ENCODE measurements at places on chromosomes 5 and 9.

- no peak for DNase-seq
Measured at GRCh38 chr5:36521838-36522745, 84.3 kb upstream of the SLC1A3 start.

GRCh38 chr9:124778575-124779367, 1.8 kb downstream of the OLFML2A start:
- no peak for DNase-seq

DNA sequence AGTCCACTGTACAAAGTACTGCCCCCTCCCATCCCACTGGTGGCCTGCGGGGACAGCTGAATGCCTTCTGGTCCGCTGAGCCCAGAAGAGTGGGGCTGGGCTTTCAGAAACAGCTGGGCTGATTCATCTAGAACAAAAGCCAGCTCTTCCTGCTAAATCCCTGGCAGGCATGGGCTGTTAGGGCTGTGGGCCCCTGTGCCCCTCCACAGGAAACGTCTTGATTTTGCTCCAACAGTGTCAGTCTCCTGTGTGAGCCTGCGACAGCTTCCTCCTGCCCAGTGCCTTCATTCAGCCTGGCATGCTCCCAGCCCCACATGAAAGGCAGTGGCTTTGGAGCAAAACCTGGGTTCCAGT, 6.9 kb upstream of the GSN start:
- DNase-seq = no peak

DNA sequence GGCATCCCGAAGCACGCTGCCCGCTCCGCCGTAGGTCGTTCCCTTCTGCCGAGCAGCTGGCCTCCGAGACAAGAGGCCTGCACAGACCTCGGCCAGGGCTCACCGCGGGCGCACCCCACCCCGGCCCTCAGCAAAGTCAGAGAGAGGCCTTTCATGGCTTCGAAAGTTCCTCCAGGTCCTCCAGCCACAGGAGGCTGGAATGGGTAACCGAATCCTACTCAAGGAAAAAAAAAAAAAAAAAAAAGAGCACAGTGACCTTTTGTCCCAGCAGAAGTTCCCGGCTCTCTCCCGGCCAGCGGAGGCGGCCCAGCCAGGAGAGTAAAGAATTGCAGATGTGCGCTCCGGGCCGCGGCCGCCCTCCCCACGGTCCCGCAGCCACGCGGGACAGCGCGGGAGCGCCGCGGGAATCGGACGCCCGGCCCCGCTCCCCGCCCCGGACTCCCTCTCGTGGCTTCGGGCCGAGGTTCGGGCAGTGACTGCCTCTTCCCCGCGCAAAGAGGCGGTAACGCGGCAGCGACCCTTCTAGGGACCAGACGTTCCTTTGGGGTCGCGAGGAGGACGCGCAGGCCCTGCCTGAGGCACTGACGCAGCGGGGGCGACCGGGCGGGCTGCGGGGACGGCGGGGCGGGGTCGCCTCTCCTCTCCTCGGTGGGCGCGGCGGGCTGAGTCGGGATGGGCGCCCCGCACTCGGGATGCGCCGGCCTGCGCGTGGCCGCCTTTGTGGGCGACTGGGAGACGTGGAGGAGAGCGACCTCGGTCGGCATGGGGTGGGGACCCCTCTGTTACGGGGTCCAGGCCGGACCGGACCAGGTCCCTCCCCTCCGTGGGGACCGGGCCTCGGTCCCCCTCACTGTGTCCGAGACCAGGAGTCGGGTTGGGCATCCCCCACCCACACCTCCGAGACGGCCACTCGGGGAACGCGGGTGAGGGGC, 754 bp downstream of the GFPT2 start:
- no peak for DNase-seq

- DNase-seq = no peak
Measured at GRCh38 chr9:108095496-108095895, 605.9 kb upstream of the KLF4 start.

GRCh38 chr5:76820526-76820890, 1.7 kb downstream of the F2RL1 start:
- no peak for DNase-seq

GRCh38 chr9:98834386-98834785, 26.9 kb downstream of the GALNT12 start:
- DNase-seq = no peak

DNA sequence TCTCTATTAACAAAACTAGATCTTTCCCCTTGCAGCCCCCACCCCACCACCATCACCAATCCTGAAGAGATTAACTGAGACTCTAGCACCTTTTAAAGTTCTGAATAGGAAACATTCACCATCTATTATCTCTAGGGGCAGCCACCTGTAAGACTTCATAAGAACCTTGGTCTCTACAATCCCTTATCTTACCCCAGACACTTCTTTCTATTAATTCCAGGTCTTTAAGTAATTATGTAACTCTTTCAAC, 180.2 kb upstream of the FBXL17 start:
- no peak for DNase-seq

DNA sequence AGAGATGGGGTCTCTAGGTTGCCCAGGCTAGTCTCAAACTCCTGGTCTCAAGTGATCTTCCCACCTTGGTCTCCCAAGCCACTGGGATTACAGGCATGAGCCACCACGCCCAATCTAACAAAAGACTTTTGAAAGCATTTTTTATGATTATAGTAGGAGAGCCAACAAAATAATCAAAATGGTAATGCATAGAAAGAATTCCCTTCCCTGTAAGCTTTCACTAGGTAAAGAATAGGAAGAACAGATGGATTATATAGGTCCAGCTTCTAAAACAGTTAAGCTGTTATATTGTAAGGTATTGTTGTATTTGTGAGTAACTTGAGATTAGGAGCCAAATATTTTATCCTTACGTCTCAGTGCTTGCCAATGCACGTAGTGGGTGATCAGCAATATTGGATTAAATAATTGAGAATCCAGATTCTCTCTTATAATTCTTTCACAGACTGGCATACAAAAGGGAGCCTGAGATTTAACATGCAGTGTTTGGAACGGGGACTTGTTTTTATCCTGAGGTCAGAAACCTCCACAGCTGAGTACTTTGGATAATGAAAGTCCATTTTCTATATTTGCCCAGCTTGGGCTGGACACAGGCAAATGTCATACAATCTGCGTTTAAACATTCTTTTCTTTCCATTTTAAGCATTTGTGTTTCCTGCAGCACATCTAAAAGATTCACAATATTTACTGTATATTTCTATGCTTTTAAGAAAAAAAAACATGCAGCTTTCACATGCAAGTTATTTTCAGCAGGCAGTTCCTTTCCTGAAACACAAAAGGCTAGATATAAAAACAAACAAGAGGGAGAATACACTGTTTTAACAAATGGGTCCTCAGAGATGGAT, 238.4 kb downstream of the ARRDC3 start:
- DNase-seq = no peak

DNA sequence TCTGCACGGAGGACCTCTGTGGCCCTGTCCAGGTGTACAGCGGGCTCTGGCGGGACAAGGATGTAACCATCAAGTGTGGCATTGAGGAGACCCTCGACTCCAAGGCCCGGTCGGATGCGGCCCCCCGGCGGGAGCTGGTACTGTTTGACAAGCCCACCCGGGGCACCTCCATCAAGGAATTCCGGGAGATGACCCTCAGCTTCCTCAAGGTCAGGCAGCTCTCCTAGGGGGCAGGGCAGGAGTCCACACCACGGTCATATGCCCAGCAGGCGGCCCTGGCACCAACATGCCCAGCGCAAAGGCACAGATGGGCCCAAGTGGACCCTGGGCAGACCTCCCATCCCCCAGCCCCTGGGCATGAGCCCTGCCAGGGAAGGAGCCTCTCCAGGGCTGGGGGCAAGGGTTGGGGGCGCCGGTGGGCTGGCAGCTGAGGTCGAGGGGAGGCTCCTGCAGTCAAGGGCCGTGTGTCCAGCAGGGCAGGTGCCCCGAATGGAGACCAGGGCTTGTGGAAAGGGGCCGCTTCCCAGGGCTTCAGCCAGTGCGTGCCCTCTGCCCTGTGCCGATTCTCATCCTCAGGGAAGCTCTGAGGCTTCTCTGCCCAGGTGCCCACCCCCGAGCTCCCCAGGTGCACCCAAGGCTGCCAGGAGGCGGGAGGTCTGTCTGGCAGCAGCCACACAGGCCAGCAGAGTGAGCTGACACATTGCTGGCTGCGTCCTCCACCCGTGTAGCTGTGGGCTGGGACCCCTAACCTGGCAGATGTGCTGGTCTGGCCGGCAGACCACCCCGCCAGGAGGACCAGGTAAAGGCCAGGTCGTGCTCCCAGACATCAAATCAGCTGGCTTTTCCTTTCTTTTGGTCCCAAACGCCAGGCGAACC, 10.0 kb downstream of the DIPK1B start:
- no peak for DNase-seq

- no peak for DNase-seq
Measured at GRCh38 chr5:109267283-109267682, 142.5 kb downstream of the PJA2 start.

- DNase-seq = no peak
Measured at GRCh38 chr5:121031491-121031890, 567.4 kb downstream of the PRR16 start.

- no peak for DNase-seq
Measured at GRCh38 chr9:111926421-111926875, 29.8 kb downstream of the UGCG start.

DNA sequence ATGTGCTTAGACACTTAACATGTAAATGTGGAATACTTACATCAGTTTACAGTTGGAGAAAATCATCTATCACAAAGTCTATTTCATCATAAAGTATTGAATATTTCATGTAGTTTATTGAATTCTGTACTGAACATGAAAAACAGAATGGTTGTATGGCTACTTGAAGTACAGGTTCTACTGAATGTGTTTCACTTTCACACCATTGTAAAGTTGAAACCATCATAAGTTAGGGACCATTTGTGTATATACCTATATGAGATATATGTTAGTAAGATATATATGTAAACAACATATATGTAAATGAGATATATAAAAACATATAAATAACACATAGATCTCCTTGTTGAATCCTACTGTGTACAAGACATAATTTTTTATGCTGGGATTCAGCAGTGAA, 63.0 kb upstream of the TAF11L2 start:
- no peak for DNase-seq

- no peak for DNase-seq
Measured at GRCh38 chr5:147906326-147907095, at the start of gene C5orf46. Gene C5orf46 (minus strand): TSS chr5:147906538. CDS start chr5:147906501, 37 bp downstream.

DNA sequence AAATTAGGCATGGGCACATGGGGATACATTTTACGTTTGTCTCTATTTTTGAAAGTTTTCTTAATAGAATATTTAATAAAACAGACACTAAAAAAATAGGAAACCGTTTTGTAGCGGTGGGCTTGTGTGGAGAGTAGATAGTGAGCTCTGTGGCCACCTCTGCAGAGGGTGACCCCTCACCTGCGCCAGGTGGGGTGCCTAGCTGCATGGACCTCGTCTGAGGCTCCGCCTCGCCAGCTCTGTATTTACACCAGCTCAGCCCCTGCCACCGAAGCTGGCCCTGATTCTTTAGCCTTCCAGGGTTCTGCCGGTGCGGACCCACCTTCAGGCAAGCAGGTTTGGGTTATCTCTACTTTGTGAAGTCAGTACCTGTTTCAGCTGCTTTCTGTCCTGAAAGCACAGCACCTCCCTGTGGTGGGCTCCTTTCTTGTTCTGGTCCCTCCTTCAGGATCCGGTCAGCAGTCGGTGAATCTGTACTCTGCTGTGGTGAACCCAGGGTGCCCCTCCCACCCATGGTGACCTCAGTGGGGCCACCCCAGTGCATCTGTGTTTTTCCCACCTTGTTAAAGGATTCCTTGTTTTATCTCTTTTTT, 105.2 kb upstream of the CACNA1B start:
- no peak for DNase-seq

- DNase-seq = no peak
Measured at GRCh38 chr5:174734571-174735497, 10.5 kb downstream of the MSX2 start.

GRCh38 chr9:11702548-11702947, 990.6 kb upstream of the TYRP1 start:
- no peak for DNase-seq

DNA sequence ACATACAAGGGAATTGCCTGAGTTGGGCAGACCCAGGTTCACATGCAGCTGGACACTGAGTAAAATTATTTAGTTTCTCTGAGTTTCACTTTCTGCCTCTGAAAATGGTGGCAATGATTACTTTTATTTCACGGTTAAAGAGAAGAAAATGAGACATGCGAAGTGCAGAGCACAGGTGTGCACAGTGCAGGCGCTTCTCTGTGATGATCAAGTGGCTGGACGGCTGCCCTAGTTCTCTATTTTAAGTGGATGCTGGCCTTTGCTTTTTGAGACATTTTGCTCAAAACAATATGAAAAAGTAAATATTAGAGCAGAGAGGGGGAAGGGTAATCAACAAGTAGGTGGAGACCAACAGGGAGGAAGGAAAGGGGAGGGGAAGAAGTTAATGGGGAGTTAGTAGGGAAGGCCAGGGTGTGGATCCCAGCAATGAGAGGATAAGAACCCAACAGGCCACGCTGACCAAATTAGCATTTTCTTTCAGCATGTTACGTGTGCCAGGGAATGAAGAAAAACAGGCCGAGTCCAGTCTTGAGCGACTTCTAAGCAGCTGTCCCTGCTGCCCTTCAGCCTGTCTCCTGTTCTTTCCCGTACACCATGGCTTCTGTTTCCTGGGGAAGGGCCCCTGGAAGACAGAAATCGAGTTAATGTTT, 16.1 kb downstream of the SNX18 start:
- DNase-seq = no peak

GRCh38 chr9:28120626-28121025, 547.3 kb upstream of the C9orf72 start:
- no peak for DNase-seq

DNA sequence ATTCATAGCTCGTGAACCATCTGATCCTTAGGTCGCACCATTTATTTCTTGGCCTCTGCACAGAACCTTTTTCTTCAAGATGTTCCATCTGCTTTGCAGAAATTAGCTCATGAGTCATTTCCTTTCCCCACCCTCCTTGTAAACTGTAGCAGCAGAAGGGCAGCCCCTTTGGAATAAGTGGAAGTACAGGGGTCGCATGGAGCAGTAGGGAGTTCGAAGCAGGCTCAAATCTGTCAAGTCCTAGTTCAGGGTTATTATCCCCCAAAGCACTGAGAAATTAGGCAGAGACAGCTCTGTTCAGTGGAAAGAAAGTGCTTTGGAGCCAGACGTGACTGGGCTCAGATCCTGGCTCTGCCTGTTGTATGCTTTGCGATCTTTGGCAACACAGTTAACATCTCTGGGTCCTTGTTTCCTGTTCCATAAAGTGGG, 84.2 kb downstream of the SGCD start:
- DNase-seq = no peak

GRCh38 chr9:8052991-8053390, 253.4 kb upstream of the DMAC1 start:
- no peak for DNase-seq

Data from hematopoietic multipotent progenitor cell treated with erythropoietin and hydrocortisone succinate and interleukin-3 and kit ligand, for 8 days (in vitro differentiated cells).